ENCODE measurements at places on chromosomes 6 and 20.

- DNase-seq, result no peak
Measured at GRCh38 chr6:107716688-107717089, 107.4 kb downstream of the SCML4 start.

- DNase-seq, result no peak
Measured at GRCh38 chr6:114428341-114428740, 85.5 kb upstream of the HS3ST5 start.

DNA sequence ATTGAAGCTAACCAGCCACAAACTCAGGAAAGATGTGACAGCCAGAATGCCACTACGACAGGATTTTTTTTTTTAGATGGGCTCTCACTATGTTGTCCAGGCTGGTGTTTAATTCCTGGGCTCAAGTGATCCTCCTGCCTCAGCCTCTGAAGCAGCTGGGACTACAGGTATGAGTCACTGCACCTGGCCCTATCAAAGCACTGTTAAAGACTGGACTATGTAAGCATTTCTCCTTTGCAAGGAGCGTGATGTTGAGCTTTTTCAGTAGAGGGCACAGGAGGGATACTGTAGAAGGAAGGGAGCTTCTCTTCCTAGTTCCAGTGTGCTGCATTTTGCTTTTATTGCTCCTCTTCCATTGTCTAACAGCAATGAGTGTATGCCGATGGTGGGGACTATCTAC, 35.8 kb downstream of the ZBTB9 start:
- no peak for DNase-seq

- no peak for DNase-seq
Measured at GRCh38 chr20:31630187-31630790, 7.4 kb upstream of the COX4I2 start.

GRCh38 chr6:168122521-168122920, 43.5 kb upstream of the FRMD1 start:
- DNase-seq, result no peak

DNA sequence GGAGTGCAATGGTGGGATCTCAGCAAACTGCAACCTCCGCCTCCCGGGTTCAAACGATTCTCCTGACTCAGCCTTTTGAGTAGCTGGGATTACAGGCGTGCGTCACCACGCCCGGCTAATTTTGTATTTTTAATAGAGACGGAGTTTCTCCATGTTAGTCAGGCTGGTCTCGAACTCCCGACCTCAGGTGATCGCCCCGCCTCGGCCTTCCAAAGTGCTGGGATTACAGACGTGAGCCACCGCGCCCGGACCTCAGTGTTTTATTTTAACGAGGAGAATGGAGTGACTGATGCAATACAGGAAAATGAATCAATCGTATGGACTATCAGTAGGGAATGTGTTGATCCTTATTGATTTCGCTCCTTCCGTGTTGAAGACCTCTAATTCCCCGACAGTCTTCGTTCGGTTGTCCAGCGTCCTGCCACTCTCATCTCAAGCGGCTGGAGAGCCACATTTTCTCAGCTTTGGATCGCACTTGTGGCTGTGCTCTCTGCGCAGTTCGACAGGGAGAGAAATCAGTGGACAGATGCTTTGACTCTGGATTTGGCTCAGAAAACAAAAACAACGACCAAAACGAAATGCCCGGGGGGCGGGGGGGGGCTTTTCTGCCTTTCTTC, 166.2 kb downstream of the TRIM27 start:
- DNase-seq, result no peak

GRCh38 chr6:102918161-102918560, 1524.7 kb downstream of the GRIK2 start:
- DNase-seq, result no peak

DNA sequence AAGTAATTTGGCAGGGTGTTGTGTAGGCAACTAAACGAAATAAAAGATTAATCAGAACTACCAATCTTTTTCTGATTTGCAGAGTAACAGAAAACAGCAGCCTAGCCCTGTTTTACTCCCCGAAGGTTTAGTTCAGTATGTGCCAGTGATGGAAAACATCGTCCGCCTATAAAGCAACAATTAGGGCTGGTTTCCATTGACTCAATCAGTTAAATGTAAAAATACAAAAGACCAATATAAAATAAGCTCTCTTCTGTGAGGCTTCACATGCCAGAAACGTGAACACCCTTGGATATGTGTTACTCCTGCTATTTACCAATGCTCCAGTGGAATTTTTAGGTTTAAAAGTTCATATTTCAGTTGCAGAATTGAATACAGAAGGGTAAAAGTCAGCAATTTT, 210.5 kb upstream of the RSPO3 start:
- DNase-seq, result no peak

GRCh38 chr6:31712296-31712695, 2.9 kb upstream of the LY6G6D start:
- peak; percentile 22 for DNase-seq

GRCh38 chr20:62010551-62011402, 54.9 kb downstream of the TAF4 start:
- peak; percentile 49 for DNase-seq

DNA sequence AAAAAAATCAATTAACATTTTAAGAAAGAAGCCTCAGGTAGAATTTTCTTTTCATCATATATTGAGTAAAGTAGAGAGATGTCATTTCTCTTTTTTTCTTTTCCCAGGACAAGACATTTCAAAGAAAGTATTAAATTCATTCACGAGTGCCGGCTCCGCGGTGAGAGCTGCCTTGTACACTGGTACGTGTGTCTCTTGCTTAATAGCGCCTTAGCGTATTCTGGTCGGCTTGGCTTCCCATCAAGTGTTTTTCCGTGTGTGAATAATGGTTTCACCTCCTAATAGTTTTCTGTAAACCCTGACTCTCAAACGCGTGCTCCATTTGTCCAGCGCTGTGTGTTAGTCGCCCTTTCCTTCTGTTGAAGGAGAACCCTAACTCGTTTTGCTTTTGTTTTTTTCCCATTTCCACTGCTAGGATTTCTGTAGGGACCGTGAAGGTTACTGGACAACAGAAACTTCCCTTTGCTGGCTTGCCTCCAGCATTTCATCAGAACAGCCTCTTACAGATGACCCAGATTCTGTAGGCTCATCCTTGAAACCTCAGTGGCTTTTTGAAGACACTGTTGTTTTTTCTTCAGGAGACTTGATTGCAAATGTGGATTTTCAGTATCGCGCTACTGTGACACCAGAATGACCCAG, 45.7 kb upstream of the IRF4 start:
- DNase-seq, result no peak

- no peak for DNase-seq
Measured at GRCh38 chr6:158910484-158911440, 89.2 kb downstream of the RSPH3 start.

- DNase-seq, result peak; percentile 69
Measured at GRCh38 chr6:29627755-29628418, 5.1 kb downstream of the GABBR1 start.

GRCh38 chr6:157640746-157641451, 182.1 kb upstream of the SNX9 start:
- DNase-seq, result no peak

GRCh38 chr6:17585766-17586490, 14.2 kb upstream of the FAM8A1 start:
- peak; percentile 22 for DNase-seq

GRCh38 chr20:35345189-35345588, 53.0 kb upstream of the FAM83C start:
- no peak for DNase-seq

DNA sequence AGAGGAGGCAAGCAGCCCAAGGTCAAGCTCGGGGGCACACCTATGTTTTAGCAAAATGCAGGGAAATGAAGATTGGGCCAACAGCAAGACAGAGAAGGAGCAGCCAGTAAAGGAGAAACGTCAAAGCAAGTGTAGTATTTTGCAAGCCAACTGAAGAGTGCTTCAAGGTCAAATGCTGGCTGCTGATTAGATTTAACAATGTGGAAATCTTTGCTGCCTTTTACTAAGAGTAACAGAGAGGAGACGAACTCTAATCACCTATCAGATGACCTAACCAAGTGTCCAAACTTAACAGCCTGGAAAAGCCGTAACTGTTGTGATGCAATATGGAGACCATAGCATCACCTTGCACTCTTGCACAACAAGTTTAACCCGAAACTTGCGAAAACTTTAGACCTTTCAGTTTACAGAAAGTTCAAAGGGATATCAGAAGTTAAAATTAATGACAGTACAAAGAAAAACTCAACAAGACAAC, 30.4 kb downstream of the AKIRIN2 start:
- DNase-seq, result no peak

- DNase-seq, result peak; percentile 80
Measured at GRCh38 chr20:62926229-62927127, at the start of gene DIDO1. Gene DIDO1, minus strand, starts transcription at chr20:62926505.

DNA sequence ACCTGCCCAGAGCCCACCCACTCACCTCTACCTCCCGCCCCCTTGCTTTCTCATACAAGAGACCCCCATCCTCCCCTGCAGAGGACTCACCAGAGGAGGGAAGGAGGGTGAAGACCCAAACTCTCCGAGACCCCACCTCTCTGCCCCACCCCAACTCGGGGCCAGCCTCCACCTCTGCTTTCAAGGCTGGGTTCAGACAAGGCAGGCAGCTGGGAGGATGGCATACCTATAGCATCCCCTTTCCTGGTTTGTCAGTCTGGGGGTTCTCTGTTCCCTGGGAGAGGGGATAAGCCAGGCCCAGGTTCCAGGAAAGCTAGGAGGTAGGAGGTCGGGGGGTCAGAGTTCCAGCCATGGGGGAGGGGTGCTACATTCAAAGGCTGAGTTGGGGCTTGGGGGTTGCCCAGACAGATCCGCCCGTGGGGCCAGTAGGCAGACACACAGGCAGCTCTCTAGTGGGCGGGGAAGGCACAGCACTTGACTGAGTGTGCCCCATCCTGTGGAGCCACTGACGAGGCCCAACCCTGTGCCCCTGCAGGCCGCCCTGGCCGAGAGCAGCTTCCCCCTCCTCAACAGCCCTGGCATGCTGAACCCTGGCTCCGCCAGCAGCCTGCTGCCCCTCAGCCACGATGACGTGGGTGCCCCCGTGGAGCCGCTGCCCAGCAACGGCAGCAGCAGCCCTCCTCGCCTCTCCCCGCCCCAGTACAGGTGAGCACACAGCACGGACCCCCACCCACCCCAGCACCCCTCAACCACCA, 40.8 kb upstream of the MDFI start:
- DNase-seq, result no peak

- DNase-seq, result no peak
Measured at GRCh38 chr6:138455746-138456400, 43.4 kb downstream of the NHSL1 start.

DNA sequence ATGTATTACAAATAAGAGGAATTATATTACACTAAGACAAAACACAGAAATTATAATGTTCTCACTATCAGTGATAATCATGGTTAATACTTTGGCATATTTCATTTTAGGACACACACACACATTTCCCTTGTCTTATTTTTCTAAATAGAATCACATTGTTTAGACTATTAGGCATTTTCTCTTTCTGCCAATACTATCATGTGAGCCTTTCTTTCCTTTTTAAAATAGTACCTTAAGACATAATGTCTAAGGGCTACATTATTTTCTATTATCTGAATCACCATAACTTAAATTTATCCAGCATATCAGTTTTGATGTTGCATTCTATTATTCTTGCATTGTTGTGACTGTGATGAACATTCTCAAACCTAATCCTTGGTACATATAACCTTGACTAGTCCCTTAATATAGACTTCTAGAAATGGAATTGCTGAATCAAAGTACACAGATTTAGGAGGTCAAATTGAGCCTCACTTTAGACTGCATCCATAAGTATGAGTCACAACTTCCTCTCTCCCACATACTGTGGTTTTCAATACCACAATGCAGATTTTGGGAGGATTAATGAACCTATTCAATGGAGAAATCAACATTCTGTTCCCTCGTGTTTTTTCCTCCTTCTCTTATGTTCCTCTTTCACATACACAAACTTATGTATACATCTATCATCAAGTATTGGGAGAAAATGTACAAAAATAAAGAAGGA, 212.6 kb downstream of the MOXD1 start:
- DNase-seq, result no peak

- no peak for DNase-seq
Measured at GRCh38 chr20:37053230-37053950, 42.4 kb downstream of the RBL1 start.

- no peak for DNase-seq
Measured at GRCh38 chr6:29797135-29797534, 30.5 kb upstream of the HLA-G start.

DNA sequence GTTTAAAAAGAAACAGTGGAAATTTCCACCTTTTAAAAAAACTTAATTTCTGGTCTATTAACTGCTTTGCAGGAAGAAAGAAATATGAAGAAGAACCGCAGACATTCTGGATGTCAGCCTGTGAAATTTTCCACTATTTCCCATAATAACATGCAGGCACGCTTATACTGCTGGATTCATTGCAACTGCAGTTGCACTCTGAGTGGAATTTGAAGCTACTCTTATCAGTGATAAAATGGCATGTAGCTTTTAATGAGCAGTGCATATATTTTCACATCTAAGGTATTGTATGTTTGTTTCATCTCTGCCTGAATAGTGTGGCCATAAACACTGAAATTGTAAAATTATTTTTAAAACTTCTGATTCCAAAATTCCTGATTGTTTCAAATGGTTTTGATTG, 28.2 kb downstream of the NCOA3 start:
- DNase-seq, result no peak

DNA sequence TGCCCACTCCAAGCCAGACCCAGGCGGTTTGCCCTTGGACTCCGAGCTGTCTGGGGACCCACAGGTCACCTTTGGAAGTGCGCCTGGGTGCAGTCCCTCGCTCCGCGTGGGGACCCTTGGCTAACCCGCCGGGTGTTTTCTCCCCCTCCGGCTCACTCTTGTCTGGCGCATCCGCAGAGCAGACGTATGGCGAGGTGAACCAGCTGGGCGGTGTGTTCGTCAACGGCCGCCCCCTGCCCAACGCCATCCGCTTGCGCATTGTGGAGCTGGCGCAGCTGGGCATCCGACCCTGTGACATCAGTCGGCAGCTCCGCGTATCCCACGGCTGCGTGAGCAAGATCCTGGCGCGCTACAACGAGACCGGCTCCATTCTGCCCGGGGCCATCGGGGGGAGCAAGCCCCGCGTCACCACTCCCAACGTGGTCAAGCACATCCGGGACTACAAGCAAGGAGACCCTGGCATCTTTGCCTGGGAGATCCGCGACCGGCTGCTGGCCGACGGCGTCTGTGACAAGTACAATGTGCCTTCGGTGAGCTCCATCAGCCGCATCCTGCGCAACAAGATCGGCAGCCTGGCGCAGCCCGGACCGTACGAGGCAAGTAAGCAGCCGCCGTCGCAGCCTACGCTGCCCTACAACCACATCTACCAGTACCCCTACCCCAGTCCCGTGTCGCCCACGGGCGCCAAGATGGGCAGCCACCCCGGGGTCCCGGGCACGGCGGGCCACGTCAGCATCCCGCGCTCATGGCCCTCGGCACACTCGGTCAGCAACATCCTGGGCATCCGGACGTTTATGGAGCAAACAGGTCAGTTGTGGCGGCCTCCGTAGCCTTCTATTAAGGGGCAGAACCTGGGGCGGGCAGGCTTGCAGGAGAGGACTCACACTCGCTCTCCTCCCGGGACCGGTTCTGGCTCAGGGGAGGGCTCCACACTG, 1.1 kb downstream of the PAX1 start:
- DNase-seq, result no peak

DNA sequence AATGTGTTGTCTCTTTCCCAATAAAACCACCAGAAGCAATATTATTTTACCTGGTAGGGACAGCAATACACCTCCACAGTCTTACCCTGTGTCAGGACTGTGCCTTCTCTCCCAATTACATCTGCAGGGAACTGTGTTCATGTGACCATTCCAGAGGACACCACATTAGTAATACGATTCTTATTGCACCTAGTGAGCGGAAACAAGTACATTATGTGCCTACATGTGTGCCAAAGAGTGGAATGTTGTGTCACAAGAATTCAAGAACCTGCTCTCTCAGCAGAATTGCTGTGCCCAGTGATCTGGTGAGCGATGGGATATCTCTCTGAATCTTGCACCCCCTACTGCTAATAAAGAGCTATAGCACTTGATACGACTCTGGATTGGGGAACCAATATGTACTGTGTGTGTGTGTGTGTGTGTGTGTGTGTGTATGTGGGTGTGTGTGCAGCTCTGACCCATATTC, 57.4 kb upstream of the FOXC1 start:
- DNase-seq, result peak; percentile 42

All from ACHN (cell line).